ENCODE measurements at places on chromosomes 5 and 9.

DNA sequence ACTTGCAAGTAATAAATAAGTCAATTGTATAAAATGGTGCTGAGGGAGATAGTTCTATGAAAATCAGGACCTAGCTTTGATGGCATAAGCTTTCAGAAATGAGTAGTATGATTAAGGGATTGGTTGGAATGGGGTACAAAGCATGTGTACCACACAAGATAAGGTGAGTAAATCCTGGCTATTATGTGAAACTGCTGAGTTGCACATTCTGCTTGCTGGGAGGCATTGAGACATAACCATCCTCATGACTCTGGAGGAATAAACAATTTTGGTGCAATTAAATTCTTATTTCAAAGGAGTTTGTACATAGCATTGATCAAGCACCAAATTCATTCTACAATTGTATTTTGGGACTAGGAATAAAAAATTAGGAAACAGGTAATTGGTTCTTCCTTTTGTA lies 755.2 kb upstream of the ACO1 start:
- no peak for DNase-seq

DNA sequence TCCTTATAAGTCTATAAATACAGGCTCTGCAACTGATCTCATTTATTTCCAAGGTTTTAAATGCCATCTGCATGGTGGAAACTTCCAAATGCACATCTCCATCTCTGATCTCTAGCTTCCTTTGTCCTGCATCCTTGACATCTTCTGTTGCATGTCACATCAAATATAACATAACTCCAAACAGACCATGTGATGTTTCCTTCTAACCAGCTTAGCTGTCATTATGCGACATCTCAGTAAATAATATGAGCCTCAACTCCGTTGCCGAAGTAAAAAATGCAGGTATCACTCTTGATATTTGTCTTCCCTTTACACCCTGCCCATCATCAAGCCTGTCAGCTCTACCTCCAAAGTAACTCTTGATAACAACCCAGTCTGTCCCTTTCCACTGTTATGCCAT lies 506.4 kb upstream of the C9orf72 start:
- DNase-seq, result no peak

DNA sequence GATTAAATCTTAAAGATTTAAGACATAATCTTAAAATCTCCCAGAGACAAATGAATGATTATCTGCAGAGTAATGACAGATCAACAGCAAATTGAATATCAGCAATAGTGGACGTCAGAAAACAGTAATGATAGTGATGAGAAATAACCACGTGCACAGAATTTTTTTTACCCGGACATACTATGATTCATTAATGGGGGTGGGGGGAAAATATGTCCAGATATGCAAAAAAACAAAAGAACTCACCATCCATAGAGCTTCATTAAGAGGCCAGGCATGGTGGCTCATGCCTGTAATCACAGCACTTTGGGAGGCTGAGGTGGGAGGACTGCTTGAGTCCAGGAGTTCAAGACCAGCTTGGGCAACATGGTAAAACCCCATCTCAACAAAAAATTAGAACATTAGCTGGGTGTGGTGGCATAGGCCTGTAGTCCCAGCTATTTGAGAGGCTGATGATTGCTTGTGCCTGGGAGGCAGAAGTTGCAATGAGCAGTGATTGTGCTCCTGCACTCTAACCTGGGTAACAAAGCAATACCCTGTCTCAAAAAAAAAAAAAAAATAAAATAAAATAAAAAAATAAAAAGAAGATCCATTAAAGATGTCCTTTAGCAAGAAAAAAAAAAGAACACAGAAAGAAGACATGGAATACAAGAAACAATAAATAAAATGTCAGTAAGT lies 30.9 kb upstream of the SHOC1 start:
- no peak for DNase-seq

GRCh38 chr5:96942911-96943310 lies 7.0 kb downstream of the LNPEP start:
- no peak for DNase-seq

- no peak for DNase-seq
Measured at GRCh38 chr5:169762338-169763095, 125.4 kb downstream of the DOCK2 start.

GRCh38 chr5:144698484-144698883 lies 527.8 kb downstream of the KCTD16 start:
- DNase-seq, result no peak

DNA sequence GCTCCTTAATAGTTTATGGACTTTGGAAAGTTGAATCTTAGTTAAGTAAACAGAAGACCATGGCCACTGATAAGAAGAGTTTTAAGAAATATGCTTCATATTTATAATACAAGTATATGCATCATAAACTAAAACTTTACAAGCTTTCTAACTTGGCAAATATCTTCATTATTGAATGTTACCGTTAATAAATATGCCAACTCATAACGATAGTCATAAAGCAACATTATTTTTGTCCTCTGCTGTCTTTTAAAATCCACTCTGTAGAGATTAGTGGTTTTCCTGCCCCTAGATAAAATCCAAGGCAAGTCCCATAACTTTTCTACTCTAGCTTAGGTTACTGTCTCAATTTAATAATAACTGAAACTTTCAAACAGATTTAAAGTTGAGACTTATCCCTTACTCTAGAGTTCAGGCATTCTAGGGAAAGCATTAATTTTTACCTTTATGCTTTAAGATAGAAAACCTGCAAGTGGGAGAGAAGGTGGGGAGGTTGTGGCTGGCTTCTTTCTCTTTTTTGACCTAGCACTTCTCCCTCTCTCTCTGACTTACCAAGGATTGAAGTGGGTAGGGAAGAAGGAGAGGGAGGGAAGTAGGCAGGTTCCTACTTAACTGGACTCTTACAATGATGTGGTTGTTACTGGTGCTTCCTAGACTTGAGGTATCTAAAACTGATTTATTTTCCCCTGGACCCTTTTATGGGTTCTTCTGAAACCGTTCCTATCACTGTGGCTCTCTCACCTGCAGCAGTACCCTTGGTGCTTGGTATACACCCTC lies 29.6 kb downstream of the RNF145 start:
- DNase-seq, result no peak

DNA sequence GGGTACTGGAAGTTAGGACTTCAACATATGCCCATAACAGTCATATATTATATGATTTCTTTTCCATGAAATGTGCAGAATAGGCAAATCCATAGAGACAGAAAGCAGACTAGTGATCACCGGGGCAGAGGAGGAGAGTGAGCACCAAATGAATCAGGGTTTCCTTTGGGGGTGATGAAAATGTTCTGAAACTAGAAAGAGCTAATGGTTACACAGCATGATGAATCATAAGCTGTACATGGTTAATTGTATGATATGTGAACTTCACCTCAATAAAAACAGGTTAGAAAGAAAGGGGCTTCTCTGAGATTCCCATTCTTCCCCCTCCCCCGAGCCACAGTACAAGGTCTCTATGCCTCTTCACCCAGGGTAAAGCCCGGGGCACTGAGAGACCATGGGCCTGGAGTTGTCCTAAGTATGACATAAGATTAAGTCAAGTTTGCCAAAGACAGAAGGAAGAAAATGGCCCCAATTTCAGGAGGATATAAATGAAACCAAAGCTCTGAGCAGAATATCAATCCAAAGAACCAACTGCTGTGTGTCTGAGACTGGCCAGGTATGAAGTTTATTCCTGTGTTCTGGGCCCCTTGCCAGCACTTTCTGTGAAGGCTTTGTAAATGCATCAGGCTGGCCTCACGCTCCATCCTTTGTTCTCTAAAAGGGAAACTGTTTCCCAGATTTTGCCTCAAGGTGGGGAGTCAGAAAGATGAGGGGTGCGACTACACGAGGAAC lies 243.8 kb downstream of the CDK5RAP2 start:
- DNase-seq, result no peak

GRCh38 chr9:134661791-134662142 lies 20.2 kb downstream of the COL5A1 start:
- DNase-seq, result peak; percentile 6

GRCh38 chr5:72472031-72472430 lies 35.2 kb downstream of the ZNF366 start:
- DNase-seq, result no peak

DNA sequence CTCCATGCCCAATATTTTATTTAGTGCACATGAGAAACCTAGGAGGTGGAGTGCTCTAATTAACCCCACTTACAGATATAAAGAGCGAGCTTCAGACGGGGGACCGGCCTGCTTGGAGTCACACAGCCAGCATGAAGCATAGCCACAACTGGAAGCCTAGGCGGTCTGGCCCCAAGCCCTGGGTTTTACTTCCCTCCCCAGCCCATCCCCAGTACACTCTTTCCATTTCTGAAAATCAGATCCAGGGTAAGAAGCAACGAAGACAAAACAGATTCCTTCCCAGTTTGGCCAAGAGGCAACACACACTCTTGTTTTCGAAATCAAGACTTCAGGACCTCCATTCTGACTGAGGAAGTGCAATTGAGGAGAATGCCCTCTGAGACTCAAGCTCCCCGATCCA lies 27.1 kb downstream of the KCNMB1 start:
- no peak for DNase-seq

DNA sequence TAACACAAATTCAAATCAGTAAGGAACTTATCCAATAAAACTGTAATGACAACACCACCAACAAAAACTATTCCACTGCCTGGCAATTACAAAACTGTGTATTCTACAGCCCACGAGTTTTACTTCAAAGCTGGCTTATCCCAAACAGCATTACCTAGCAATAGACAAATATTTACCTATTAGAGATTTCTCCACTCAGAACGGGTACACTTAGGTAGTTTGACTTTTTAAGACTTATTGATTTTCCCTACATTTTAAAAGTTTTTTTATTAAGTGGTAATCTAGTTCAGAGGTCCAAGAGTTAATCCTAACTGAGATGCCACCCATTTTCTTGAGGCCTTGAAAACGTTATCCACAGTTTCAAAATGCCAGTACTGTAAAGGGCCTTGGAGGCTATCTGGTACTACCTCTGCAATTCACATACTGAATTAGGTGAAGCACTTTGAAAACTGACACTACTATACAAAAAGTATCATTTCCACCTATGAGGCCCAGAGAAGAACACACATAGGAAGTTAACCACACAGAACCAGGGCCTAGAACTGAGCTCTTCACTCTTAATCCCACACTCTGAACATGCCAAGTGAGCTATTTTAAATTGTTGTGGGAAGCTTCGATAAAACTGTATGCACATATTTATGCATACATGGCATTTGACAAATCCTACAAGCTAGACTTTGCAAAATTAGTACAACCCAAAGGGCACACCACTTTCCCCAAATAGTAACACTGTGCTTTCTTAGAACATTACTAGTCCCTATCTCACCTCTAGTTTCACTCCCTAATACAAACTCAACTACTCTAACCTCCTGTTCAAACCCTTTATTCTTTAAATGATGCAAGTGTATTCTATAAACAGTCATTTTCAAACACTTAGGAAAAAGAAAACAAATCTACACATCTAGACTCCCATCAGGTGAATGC lies 2.1 kb downstream of the NADK2 start:
- DNase-seq, result no peak

- DNase-seq, result peak; percentile 36
Measured at GRCh38 chr9:278651-279050, 64.0 kb downstream of the DOCK8 start.

DNA sequence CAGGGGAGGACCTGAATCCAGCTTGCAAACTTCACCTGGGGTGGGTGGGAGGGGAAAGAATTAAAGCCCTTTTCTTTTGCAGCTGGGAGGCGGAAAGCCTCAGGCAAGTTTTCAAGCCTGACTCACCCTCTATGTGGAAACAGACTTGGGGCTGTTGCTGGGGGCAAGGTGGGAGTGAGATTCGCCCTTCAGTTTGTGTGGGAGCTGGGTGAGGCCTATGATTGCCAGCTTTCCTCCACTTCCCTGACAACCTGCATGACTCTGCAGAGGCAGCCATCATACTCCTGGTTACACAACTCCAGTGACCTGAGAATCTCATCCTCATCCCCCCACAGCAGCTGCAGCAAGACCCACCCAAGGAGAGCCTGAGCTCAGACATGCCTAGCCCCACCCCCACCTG lies 43.2 kb upstream of the SREK1 start:
- DNase-seq, result no peak

- DNase-seq, result no peak
Measured at GRCh38 chr5:67092535-67092934, 104.1 kb downstream of the CD180 start.

GRCh38 chr9:110767559-110768063 lies 99.0 kb downstream of the MUSK start:
- DNase-seq, result no peak

GRCh38 chr5:166102947-166103346 lies 2188.5 kb upstream of the WWC1 start:
- no peak for DNase-seq

- no peak for DNase-seq
Measured at GRCh38 chr5:136052692-136053335, 24.0 kb downstream of the TGFBI start.

DNA sequence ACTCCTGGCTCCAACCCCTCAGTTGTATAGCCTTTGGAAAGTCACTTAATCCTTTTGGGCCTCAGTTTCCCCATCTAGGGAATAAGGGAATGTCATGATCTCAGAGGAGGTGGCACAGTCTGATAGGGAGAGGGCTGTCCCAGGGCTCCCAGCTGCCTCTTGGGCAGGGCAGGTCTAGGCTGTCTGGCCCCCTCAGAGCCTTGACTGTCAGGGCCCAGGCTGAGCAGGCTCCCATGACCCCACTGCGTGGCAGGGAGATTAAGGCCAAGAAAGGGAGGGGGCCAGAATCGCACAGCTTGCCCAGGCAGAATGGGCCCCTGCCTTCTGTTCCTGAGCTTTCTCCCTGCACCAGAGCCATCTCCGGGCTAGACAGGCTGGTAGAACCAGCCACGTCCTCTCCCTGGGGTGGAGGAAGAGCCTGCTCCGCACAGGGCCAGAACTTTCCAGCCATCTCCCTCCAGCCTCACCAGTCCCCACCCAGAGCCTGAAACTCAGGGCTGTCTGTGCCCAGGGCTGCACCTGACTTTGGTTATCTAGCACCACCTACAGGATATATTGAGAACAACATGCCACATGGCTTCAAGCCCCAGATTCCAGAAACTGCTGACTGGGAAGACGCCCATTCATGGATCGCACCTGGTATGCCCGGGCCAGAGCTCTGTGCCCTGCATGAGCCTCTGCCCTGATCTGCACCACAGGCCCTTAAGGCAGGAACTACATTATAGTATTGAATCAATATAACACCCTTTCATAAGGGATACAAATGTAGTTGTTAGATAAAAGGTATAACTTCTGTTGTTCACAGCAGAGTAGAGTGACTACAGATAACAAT lies 32.1 kb downstream of the NAIF1 start:
- peak; percentile 66 for DNase-seq

- DNase-seq, result no peak
Measured at GRCh38 chr5:138784590-138784989, 31.4 kb downstream of the CTNNA1 start.

- no peak for DNase-seq
Measured at GRCh38 chr5:98016771-98017170, 756.7 kb upstream of the RGMB start.

GRCh38 chr5:54835647-54836046 lies 149.7 kb downstream of the ESM1 start:
- DNase-seq, result no peak

- DNase-seq, result peak; percentile 45
Measured at GRCh38 chr5:139565411-139566305, 4.5 kb downstream of the UBE2D2 start.

DNA sequence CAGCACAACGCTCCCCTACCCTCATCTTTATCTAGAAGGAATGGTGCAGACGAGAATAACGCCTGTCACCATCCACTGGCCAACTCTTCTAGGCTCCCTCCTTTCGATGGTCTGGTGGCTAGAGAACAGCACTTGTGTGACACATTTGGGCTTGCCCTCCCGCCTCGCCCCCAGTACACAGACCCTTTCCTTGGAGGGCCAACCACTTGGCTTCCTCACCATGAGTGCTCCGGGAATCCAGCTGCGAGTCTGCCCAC lies 1.4 kb downstream of the GNAQ start:
- no peak for DNase-seq
